ENCODE measurements at places on chromosomes 3 and 15.

GRCh38 chr3:188241072-188241471 is 87.1 kb downstream of the LPP start:
- no peak for DNase-seq

- no peak for DNase-seq
These were observed 26.8 kb upstream of the THBS1 start for GRCh38 chr15:39553947-39554693.

DNA sequence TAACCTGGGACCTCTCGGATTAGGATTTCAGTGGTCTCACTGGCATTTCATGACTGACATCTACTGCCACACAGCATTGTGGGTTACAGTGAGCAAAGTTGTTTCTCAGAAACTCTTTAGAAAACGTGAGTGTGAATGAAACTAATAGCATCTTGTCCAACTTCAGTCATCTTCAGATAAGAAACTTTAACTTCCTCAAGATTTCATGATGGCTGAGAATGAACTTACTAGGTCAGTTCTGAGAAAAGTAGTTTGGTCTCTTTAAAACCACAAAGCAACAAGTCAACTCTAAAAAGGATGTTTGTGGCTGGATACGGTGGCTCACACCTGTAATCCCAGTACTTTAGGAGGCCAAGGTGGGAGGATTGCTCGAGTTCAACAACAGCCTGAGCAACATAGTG is 14.2 kb upstream of the HOMER2 start:
- no peak for DNase-seq

GRCh38 chr3:112481302-112481721 is 18.0 kb downstream of the BTLA start:
- DNase-seq: no peak

DNA sequence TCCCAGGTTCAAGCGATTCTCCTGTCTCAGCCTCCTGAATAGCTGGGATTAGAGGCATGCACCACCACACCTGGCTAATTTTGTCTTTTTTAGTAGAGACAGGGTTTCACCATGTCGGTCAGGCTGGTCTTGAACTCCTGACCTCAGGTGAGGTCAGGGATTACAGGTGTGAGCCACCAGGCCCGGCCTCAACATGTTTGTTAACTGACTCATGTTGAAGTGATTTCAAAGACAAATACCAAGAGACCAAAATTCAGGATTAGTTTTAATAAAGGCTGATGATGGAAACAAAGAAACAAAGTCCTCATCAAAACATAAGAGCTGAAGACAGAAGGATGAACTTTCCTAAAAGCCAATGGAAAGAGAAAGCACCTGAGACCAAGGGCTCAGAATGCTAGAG is 36.5 kb downstream of the SLC12A6 start:
- no peak for DNase-seq

GRCh38 chr3:39141171-39141995 is 12.0 kb downstream of the CSRNP1 start:
- no peak for DNase-seq

DNA sequence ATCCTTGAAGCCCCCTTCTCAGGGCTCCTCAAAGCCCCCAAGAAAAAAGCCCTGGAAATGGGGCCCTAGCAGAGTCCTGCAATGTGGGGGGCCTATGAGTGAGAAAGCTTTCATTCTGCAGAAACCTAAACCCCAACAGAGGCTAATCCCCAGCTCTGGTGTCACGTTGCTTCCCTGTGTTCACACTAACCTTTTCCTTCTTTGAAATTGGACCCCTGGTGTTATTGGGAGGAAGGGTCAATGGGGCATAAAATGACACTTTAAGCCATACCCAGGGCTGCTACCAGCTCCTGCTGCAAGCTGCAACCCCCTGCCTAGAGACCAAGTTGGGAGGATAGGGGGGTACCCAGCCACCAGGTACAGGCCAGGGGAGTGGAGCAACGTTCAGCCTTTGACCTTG is 2.1 kb downstream of the CYP1A2 start:
- no peak for DNase-seq

Data from HCT116 (cell line).